Activated CD8-positive, alpha-beta memory T cell treated with anti-CD3 and anti-CD28 coated beads for 1 hour (primary cell): ENCODE measurements at places on chromosomes 6 and 20.

GRCh38 chr20:49283176-49283702, 5.4 kb upstream of the ZNFX1 start:
- no peak for DNase-seq

GRCh38 chr6:98944168-98944567, 3.6 kb downstream of the FBXL4 start:
- no peak for DNase-seq

DNA sequence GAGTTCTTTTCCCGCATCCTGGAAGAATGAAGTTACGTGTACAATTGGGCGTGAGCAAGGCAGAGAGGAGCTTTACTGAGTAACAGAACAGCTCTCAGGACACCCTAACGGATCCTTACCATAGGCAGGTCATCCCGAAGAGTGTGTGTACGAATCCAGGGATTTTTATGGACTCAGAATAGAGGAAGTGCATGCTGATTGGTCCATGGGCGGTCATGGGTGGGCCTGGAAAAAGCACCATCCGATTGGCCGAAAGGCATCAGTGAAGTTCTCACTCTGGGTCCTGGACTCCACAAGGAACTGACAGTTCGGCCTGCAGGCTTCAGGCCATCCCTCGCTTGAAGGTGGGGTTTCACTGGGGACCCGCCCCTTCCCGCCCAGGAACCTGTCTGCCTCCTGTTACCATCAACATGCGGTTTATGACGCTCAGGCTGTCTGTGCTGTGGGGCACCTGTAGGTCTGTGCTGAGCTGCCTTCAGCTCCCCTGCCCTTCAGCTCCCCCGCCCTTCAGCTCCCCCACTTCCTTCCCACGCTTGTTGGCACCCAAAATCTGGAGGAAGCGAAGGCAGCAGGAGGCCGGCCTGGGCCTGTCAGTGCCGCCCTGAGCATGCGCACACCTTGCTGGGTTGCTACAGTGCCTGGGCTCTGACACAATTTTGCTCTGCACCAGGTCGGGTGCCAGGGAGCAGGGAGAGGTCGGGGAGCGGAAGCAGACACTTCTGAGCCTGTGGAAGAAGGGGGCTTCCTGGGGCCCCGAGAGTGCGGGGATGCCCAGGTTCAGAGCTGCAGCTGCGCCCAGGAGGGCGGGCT, 57.9 kb upstream of the MANEA start:
- no peak for DNase-seq

DNA sequence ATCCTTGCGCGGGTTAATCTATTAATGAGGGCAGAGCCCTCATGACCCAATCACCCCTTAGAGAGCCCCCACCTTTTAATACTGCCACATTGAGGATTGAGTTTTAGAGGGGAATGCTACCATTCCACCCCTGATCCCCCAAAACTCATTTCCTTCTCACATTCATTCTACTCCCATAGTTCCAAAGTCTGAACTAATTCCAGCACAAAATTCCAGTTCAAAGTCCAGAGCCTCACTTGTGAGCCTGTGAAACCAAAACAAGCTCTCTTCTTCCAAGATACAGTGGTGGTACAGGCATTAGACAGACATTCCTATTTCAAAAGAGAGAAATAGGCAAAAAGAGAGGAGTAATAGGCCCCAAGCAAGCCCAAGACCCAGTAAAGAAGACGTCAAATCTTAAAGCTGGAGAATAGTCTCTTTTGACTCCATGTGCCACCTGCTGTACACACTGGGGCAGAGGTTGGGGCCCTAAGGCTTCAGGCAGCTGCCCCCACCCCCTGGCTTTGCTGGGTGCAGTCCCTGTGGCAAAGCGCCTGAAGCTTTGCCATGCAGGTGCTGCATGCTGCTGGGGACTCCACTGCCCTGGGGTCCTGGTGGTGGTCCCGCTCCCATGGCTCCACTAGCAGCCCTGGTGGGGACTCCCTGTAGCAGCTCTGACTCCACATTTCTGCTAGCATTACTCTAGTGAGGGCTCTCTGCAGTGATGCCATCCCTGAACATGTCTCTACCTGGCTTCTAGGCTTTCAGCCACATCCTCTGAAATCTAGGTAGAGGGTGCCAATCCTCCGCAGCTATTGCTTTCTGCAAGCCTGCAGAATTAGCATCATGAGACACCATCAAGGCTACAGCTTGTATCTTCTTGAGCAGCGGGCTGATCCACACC, 41.3 kb downstream of the RSPH3 start:
- no peak for DNase-seq

DNA sequence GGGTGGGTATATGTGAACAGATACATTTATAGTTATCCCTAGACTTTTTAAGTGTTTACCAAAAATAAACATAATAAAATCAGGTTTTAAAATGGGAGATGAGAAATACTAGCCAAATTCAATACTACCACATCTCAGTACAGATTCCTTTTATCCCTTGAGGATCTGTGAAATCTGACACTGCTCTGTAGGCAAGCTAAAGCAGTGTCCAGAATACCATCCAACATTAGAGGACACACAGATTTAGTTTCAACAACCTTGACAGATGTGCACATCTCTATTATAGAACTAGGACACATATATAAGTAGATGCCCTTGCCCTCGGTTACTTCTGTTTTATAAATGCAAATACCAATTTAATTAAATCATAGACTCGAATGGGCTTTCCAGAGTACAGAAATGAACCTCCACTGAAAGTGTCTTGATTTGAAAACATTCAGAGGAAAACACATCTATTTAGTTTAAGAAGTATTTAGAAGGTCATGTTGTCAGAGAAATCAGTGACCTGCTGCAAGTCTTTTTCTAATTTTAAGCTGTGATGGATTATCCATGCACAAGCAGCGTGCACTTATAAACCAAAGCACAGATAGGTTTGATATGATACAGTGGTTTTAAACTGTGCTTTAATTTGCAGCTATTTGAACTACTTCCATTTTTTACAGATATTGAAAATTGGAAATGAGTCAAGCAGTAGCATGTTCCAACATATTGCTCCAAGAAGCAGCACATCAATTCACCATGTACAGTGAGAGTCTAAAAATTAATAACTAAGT, 156.3 kb upstream of the EPHA7 start:
- no peak for DNase-seq

GRCh38 chr20:8330319-8330784, 198.3 kb downstream of the PLCB1 start:
- no peak for DNase-seq

GRCh38 chr20:47588158-47588557, 86.5 kb downstream of the NCOA3 start:
- DNase-seq: no peak

GRCh38 chr6:43774776-43775534, 4.9 kb downstream of the VEGFA start:
- DNase-seq: peak; percentile 48

DNA sequence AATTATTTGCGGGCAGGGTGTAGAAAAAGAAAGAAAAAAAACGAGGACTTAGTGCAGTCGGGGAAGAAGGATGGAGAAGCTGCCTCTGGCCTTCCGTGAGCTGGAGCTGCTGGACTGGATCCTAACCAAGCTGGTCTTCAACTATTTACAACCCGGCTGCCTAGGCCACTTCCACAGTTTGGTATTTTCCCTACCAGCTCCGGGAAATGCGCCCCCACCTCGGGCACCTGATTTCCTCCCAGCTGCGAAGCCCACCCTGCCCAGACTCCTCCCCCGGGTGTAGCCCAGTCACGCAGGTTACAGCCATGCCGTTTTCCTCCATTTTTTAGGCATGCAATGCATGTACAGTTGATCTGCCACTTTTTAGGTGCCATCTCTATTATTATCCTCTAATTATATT, 21.2 kb downstream of the THEMIS start:
- DNase-seq: no peak

GRCh38 chr6:73879501-73880293, 183.7 kb downstream of the CD109 start:
- no peak for DNase-seq

DNA sequence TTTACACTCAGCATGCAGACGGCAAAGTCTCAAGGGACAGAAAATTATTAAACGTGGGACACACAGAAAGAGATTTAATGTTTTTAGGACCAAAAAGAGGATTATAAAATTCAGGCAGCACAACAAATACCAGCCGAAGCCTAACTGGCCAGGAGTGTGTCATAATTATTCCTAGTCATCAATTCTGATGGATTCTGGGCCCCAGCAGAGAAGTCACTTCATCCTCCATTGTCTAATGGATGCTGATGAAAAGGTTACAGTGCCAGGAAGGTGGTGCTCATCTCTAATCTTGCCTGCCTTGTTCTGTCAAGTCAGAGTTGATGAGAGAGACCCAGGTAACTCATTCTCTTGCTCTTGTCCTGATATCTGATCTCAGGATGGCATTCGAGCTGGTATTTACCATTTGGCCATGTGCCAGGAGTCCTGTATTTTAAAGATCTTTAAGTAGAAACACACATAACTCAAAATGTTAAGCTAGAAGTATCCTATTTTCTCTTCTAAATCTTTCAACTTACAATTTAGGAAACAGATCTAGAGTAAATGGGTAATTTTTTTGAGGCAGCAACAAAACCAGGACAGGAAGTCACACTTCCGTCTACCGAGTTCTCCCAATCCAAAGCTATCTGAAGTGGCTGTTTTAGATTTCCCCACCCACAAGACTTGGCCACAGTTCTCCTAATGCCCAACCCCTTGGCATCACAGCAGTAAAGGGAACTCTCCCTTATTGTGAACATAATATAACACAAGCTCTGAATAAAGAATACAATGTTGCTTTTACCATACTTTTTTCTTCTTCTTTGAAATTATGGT, 50.0 kb downstream of the ADAT2 start:
- no peak for DNase-seq

DNA sequence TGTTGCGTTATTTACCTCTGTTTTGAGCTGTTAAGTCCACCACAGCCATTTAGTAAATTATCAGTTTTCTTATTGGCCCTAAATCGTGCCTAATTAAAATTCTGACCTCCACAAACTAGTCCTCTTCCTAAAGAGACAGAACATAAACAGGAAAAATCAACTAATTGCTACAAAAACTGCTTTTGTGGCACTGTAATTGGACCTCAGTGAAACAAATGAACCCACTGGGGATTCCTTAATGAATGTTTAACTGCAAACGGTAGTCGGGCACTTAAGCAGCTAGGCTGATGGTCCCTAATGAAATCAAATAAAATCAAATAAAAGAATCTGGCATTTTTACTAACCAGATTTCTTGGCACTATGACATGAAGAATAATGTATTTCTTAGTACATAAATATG, 513.4 kb upstream of the SLC35B3 start:
- no peak for DNase-seq

DNA sequence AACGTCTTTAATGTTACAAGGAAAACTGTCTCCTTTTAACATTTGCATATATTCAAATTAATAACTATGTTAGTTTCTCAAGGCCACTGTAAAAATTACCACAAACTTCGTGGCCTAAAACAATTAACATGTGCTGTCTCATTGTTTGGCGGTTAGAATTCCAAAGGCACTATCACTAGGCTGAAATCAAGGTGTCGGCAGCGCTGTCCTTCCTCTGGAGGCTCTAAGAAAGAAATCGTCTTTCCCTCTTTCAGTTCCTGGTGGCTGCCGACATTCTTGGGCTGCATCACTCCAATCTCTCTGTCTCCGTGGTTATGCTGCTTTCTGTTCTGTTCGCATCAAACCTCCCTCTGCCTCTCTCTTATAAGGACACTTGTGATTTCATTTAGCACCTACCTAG, 4.2 kb downstream of the TPD52L1 start:
- no peak for DNase-seq

GRCh38 chr6:79280756-79281155, 46.3 kb upstream of the HMGN3 start:
- no peak for DNase-seq

- no peak for DNase-seq
Measured at GRCh38 chr20:47529840-47530239, 28.2 kb downstream of the NCOA3 start.

DNA sequence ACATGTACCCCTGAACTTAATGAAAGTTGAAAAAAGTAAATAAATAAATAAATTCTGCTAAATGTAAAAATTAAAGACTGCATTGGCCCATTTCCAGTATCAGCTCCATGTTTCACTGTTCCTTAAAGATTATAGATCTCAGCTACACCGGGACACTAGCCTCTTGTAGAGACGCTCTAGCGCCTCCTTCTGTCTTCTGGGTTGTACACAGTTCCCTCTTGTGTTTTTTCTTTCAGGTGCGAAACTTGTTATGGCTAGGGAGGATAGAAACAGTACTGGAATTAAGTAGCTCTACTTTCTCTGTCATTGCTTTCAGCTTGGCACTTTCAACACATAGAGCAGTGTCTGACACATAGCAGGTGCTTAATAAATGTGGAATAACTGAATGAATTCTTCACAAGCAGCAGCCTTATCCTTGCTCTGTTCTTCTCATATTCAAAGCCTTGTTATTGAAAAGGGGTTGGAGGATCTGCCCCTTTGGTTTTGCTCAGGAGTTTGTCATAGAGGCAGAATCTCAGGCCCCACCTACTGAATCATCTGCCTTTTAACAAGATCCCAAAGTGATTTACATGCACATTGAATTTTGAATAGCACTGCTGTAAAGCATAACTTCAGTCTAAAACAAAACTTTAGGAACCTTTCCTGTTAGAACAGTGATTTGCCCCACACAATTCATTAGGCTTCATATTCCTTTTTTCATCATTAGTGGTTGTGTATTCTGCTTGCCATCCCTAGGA, 92.3 kb downstream of the FIG4 start:
- DNase-seq: no peak

DNA sequence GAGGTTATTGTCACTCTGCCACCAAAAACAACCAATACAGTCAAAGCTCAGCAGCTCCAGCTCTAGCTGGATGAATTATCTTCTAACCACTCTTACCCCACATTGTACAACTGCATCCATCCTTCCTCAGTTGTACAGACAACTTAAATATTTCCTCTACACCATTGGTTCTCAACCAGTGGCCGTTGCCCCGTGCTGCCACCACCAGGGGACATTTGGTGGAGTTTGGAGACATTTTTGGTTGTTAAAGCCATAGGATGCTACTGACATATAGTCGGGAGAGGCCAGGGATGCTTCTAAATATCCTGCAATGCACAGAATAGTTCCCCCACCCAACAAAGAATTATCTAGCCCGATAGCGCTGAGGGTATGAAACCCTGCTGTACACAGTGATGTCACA, 59.3 kb downstream of the SHLD1 start:
- no peak for DNase-seq

DNA sequence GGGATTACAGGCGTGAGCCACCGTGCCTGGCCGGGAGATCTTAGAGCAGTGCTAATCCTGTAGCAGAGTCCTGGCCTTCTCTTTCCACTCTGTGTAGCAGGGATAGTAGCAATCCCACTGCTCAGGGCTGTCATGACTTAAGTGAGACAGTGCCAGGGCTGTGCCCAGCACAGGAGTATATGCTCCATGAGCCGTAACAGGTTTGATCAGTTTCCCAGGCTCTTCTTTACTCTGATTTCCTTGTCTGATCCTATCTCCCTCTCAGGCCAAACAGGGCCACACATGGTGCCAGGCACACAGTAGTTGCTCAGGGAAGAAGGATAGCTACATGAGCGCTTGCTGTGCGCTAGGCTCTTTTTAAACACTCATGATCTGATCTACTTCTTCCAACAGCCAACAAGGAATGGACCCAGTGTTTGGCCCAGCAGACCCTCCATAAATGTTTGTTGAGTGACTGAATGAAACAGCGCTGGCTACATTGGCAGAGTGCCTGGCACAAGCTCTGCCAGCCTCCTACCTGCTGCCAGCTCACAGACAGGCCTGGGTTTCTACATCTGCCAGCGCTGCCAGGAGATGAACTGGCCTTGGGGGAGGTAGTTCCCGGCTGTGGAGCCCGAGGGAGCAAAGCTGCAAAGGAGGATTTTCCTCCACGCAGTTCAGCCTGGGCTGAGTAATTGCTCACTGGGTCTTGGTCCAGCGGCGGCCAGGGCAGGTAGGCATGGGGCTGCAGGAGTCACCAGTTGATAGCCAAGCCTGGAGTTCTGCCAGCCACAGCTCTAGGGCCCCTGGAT, 36.9 kb downstream of the SNAI1 start:
- no peak for DNase-seq
